Ascending aorta (tissue), 2 donors: ENCODE measurements at places on chromosomes 16 and 17.

- DNase-seq: peak; percentile 19
Observed at GRCh38 chr16:50400967-50401348, 32.2 kb upstream of the BRD7 start.

- DNase-seq: no peak
Observed at GRCh38 chr17:17366235-17366634, 63.1 kb downstream of the NT5M start.

DNA sequence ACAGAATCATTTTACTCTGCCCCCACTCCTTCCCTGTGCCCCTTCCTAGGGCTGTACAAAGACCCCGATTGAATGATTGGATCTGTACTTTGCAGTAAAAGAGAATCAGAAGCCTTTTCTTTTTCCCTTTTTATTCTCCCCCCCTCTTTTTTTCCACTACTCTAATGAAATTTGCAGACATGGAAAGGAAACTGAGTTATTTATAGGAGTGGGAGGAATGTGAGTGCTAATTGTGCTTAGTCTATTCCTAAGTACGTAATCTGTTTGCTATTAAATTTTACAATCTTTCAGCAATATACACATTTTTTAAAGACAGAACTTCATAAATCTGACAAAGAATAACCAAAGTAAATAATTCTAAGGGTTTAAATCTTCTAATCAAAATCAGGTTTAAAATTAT, 314.3 kb downstream of the MAP2K6 start:
- DNase-seq: no peak

GRCh38 chr17:22310717-22311686, 618.7 kb downstream of the KCNJ18 start:
- no peak for DNase-seq
